ENCODE measurements at places on chromosomes 6 and 20.

DNA sequence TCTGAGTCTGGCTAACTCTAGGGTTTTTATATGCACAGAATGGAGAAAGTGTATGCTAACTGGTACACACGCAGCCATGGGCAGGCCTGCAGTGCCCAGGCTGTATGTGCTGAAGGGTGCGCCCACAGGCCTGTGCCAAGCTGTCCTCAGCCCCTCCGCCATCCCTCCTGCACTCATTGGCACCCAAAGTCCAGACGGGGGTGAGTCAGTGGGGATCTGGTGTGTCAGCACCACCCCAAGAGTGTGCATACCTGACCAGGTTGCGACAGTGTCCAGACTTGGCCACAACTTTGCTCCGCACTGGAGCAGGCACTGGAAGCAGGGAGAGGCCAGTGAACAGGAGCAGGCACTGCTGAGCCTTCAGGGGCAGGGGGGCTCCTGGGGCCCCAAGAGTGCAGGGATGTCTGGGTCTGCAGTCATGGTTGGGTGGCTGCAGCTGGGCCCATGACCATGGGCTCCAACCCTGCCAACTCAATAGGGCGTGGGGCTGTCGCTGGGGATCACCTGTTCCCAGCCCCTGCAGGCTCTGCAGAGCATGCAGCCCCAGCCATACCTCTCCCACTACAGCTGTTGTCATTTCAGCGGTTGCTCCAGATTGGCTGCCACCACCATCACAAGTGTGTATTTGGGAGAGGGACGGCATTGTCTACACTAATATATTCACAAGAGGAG, 717.8 kb downstream of the EPHA7 start:
- no peak for DNase-seq

GRCh38 chr6:106283481-106283880, 42.1 kb downstream of the ATG5 start:
- DNase-seq: no peak

GRCh38 chr6:147133669-147134068, 70.5 kb upstream of the STXBP5 start:
- no peak for DNase-seq

- no peak for DNase-seq
These were observed 1.2 kb upstream of the RIPOR3 start for GRCh38 chr20:50692552-50692933.

GRCh38 chr6:35742842-35743241, 6.0 kb downstream of the ARMC12 start:
- no peak for DNase-seq

DNA sequence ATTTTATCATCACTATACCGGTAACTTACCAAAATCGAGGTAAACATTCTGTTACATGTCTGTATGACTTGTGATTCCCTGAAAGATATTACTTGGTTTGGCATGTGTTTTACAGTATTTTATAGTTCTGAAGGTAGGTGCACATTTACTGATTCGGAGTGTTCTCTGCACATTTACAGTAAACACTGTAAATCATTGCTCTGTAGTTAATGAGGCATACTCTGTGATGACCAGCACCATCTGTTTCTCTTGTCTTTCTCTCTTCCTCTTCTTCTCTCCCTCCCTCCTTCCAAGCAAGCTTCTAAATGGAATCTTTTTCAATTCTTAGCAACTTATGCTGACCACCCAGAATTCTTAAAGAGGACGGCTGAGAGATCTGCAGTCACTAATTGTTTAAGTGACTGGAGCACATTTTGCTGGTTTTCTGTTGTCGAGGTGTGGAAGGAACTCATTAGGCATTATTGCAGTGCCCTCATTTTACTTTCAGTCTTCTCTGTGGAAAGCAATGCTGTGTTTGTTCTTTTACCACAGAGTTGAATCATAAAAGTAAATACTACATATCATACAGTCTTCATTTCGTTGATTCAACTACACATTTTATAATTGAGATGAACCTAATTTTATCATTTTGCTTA, 126.5 kb downstream of the UTRN start:
- DNase-seq: no peak

DNA sequence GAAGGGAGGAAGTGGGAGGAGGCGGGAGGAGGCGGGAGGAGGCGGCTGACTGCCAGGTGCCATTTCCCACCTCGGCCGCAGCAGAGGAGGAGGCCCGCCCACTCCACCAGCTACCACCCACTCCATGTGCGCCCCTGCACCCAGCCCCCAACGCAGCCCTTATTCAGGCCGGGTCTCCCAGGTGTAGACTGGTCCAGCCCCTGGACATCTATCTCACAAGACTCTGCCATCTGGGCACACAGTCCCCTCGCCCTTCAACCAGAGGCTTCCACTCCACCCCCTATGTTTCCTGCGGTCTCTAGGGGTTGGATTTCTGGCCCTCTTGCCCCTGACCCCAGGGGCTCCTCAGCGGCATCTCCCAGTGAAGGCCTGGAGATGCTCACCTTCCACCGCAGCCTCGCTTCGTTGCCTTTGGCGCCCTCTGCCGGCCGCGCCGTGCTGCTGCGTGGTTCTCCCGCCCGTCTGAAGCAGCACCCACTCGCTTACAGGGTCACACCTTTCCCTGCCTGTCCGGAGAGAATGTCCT, 32.6 kb upstream of the FAM83D start:
- DNase-seq: peak; percentile 43

GRCh38 chr6:158290040-158290439, 22.2 kb upstream of the TULP4 start:
- no peak for DNase-seq

GRCh38 chr20:35901678-35902544, 52.4 kb downstream of the SCAND1 start:
- DNase-seq: no peak

DNA sequence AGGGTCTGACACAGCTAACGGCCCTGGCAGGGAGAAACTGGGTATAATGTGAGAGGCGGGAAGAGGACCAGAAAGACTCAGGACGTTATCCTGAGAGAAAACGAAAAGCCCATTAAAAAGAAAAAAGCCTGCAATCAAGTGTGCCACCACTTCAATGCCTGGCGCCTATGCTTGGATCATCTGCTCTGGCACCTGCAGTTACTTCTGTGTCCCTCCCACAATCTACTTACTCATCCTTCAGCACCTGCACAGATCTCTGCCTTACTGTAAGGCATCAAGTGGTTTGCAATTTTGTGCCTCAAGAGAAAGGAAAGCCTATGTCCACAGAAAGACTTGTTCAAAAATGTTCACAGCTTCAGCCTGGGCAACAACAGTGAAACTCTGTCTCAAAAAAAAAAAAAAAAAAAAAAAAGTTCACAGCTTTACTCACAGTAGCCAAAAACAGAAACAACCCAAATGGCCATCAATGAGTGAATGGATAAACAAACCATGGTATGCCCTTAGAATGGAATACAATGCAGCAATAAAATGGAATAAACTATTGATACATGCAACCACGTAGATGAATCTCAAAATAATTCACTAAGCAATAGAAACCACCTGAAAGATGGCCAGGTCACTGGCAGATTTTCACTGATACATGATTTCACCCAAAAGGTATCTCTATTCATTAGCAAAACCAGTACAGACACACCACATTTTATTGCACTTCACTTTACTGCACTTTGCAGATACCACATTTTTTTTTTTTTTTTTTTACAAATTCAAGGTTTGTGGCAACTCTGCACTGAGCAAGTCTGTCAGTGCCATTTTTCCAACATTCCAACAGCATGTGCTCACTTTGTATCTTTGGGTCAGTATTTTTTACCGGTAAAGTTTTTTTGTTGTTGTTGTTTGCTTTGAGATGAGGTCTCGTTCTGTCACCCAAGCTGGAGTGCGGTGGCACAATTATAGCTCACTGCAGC, 48.6 kb downstream of the ABHD12 start:
- peak; percentile 92 for DNase-seq

- no peak for DNase-seq
These were observed 40.4 kb downstream of the TTI1 start for GRCh38 chr20:37992802-37993409.

GRCh38 chr6:118774581-118774980, 119.4 kb upstream of the ASF1A start:
- DNase-seq: no peak

DNA sequence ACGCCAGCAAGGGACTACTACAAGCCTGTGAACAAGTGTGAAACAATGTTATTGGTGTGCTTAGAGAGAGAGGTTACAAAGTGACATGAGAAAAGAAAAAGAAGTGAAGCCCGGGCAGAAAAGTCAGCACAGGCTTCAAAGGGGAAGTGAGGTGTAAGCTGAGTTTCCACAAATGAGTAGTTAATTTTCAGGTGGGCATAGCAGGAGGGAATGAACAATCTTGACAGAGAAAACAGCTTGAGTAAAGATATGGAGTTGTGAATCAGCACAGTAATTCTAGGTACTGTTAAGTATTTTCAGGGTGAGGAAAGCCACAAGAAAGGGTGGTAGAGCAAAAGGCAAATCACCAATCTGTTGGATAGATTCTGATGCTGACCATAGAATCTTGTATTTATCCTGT, 4.3 kb downstream of the KCNQ5 start:
- no peak for DNase-seq

DNA sequence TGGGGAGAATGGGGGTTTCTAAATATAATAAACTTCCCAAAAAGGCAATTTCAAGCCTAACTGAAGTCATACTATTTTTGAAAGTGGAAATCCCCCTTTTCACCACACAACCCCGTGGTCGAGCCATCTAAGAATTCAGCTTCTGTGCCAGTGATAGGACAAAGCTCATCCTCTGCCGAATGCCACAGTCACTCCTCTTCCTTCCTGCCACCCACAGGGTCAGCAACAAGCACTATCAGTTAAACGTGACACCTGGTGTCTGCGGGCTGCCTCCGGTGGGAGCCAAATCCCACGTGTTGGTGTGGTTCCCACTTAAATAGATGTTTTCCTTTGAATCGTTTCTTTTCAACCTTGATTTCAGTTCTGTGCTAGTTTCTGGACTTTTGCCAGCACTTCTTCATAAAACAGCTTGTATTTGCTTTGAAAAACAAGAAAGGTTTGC, 60.7 kb downstream of the TNFAIP3 start:
- DNase-seq: no peak

DNA sequence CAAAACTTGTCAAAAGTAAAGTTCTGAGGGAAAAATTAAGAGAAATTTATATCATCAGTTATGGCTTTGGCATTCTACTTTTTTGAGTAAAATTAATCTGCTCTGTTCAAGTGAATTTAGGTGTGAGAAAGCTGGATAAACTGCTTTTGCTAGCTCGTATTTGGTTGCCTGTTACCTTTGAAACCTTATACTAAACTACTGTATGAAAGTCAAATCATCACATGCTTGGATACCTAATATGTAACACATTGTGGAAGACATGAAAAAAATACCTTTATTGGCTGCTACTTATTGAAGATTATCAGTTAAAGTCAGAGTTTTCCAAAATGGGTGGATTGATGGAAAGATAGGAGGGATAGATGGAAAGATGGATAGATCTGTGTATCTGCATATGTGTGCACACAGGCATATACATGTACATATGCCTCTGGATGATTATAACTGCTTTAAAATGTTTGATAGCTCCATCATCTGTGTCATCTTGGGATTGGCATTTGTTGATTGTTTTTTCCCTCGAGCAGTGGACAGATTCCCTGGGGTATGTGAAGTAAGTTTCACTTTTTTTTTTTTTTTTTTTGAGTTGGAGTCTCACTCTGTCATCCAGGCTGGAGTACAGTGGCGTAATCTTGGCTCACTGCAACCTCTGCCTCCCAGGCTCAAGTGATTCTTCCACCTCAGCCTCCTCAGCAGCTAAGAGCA, 24.3 kb downstream of the SCAF8 start:
- no peak for DNase-seq
